ENCODE measurements at places on chromosomes 11 and 22.

DNA sequence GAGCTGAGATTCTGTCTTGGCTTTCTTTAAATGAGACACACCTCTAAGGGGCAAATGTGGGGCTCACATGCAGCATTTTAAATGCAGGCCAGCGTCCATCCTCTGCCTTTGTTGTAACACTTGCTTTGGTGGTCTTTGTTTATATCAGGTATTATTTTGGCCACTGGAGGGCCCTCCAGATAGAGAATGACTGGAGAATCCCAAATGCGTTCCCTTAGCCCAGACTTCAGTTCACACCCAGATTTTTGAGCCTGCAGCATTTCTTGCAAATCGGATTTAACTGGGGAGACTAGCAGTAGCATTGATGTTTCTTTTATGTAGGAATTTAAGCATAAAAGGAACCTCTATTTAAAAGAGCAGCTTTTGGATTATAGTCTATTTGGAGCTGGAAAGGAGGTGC is 200.2 kb upstream of the SORL1-AS1 start:
- DNase-seq = no peak

DNA sequence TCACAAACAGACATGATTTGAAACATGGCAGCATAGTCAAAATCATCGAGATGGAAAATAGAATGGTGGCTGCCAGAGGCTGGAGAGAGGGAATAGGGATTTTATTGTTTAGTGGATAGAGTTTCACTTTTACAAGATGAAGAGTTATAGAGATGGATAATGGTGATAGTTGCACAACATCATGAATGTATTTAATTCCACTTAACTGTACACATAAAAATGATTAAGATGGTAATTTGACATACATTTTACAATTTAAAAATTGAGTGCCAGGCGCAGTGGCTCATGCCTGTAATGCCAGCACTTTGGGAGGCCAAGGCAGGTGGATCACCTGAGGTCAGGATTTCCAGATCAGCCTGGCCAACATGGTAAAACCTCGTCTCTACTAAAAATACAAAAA is 21.2 kb downstream of the TTC28 start:
- DNase-seq = no peak

GRCh38 chr11:127492029-127492428 is 491.5 kb upstream of the KIRREL3 start:
- DNase-seq = no peak

DNA sequence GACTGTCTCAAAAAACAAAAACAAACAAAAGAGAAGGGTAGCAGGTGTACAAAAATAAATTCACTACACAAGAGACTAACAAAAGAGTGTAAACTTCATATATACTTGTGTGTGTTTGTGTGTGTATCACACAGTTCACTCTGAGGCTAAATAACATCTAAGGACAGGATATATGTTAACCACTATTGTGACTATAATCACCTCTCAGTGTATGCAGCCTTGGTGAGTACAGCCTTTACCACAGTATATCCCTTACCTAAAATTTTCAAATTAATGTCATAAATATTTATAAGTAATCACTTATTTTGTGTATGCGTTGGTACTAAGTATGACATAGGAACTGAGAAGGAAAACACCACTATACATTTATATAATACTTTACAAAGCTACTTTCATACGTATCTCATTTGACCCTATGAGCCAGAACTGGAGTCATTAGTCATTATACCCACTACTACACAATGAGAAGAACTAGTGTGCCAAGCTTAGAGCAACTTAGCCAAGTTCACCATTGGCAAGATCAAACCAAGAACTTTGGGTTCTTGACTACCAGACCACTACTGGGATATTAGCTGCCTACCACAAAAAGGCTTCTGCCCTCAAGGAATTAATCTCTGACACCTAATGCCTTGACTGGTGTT is 116.7 kb downstream of the SGSM3 start:
- DNase-seq = no peak

DNA sequence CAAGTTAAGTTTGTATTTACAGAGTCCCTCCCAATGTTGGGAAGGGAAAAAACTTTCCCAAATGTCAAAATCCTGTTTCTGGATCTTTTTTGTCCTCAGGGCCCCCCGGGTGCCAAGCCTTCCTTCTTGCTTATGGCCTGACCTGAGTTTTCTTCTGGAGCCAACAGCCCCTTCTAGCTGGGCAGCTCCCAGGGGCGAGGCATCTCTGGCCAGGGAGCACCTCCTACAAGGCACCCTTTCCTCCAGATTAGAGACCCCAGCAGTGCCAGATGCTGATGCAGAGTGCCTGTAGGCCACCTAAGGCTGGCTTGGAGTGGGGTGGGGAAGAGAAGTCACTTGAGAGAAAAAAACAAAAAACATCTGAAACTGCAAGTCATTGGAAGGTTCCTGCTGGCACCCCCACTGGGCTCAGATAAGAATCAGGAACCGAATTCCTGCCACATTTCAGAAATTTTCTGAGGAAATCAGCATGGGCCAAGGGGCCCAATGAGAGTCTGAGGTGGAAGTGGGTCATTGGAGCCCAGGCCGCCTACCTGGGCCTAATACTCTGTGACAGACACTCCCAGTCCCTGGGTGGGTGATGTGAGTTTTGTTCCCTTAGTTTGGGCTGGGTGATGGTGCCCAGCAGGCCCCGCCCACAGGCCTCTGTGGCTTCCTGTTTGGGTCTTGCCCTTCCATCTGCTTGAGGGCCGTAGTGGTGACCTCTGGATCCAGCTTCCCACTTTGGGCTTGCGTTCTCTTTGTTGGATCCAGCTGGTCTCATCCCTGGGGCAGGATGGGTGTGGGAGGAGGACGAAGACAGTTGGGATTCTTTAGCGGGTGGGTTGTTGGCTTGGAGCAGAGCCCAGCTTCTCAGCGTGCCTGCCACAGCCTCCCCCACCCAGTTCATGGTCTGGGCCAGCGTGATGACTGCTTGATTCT is 40.6 kb downstream of the PARVA start:
- no peak for DNase-seq

DNA sequence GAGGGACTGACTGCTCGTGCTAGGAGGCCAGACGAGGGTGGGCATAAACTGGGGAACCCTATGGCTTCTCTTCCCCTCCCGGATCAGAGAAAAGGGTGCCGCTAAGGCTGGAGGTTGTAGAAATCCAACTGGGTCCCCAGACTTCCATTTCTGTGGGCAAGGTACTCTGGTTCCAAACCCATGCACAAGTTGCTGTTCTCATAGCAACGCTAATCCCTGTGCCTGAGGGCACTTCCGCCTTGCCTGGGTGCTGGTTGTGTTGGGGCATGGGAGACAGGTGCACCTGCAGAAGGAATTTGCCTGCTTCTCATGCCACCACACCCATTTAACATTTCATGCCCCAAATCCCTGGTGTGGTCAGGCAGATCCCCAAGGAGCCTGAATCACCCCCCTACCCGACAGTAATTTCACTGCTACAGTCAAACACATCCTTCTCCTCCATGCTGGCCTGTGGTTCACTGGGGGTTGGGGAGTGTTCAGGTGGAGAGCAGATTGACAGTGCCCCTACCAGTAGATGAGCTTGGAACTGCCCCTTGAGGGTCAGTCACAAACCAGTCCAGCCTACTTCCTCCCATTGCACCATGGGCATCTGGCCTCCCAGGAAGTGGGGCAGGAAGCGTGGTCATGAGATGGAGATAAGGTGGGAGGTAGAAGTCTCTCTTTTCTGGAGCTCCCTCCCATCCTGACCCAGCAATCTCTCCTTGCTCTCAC is 1.2 kb downstream of the C2CD2L start:
- no peak for DNase-seq

DNA sequence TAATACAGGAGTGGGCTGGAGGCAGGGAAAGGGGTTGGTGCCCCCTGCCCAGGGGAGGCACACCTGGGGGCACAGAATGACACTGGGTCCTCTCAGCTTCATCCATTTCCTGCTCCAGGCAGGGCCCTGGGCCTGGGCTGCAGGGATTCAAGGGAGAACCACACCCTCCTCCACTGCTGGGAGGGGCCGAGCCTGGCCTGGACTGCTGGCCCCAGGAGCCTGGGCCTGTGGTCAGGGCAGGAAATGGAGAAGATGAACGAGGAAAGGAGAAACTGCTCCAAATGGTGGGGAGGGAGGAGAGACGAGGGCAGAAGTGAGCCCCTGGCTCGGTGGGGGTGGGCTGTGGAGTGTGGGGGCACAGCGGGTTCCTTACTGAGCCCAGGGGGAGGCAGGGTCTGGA is 38.1 kb upstream of the KCNQ1OT1 start:
- no peak for DNase-seq

- no peak for DNase-seq
Observed at GRCh38 chr22:43427296-43428004, 15.6 kb downstream of the MPPED1 start.

- peak; percentile 33 for DNase-seq
Observed at GRCh38 chr22:20569059-20570058, 61.9 kb downstream of the MED15 start.

GRCh38 chr11:721741-722345 is 15.8 kb downstream of the EPS8L2 start:
- DNase-seq = no peak

- no peak for DNase-seq
Observed at GRCh38 chr11:61102667-61103571, 630 bp downstream of the CD5 start.

DNA sequence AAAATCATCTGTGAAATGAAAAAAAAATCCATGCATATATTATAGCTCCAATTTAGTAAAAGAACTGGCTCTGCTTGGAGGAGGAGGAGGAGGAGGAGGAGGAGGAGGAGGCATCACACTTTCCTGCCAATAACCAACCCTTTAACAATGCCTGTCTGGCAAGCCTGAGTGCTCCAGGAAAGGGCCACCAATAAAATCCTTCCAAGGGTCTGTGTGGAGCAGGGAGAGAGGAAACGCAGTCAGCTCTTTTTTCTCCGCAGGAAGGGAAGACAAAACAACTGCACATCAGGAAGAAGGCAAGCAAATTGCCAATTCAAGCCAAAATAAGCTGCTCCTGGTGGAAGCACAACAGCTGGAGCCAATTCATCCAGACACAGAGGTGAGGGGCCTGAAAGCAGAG is 139.0 kb downstream of the KCNC1 start:
- no peak for DNase-seq

DNA sequence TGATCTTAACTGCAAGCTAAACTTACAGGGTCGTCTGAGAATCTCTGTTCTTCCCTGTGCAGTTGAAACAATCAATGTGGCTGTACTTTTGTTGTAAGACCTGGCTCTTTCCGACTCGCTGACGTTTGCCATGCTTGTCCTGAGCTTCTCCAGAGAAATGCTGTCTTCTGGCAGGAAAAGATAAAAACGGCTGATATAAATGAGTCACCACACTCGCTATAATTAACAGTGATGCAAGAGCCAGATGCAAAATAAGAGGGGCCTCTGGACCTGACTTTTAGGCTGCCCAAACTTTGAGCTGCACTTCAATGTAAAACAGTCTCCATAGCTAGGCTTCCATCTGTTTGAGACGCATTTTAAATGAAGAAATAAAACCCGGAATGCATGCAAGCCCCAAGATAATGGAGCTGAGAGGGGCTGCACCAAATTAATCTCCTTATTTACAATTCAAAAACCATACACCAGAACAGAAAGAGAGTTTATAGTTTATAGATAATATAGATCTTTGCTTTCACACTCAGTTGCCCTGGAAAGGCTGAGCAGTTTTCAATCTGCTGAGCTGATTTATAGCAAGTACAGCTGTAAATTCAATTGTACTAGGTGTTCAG is 48.5 kb downstream of the WT1 start:
- DNase-seq = no peak

DNA sequence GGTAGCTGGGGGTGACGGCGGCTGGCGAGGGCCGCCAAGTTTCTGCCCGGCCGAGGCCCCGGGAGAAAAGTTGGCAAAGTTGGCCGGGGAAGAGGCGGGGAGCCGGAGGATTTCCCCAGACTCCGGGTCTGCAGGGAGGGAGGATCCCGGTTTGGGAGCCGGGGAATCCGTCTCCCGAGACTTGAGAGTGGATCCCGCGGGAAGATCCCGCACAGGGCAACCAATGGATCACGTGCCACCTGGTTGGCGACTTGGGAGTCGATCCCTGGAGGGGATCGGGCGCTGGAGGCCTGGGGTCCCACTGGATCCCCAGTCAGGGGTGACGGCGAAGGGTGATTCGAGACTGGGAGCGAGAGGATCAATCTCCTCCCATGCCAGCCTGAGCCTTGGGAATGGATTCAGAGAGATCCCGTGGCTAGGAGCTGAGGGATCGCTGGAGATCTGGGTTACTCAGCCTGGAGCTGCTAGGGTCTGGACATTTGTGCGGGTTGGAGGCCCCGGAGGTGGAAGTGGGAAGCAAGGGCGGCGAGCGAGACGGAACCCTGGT is 394 bp downstream of the KIAA1671 start:
- no peak for DNase-seq

DNA sequence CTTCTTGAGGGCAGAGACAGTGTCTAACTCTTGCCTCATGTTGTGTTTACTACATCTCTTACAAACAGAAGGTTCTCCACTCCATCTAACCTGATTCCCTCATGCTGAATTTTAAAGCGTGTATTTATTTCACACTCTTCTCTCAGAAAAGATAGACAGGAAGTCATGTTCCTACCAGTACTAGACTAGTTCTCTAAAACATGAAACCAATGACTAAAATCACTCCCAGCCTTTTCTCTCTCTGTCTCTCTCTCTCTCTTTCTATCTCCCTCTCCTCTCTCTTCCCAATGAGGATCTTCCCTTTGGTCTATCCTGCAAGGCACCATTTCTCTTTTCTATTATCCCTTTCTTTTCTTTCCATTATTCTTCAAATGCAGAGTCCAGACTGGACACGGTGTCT is 391.9 kb upstream of the CADM1 start:
- no peak for DNase-seq

DNA sequence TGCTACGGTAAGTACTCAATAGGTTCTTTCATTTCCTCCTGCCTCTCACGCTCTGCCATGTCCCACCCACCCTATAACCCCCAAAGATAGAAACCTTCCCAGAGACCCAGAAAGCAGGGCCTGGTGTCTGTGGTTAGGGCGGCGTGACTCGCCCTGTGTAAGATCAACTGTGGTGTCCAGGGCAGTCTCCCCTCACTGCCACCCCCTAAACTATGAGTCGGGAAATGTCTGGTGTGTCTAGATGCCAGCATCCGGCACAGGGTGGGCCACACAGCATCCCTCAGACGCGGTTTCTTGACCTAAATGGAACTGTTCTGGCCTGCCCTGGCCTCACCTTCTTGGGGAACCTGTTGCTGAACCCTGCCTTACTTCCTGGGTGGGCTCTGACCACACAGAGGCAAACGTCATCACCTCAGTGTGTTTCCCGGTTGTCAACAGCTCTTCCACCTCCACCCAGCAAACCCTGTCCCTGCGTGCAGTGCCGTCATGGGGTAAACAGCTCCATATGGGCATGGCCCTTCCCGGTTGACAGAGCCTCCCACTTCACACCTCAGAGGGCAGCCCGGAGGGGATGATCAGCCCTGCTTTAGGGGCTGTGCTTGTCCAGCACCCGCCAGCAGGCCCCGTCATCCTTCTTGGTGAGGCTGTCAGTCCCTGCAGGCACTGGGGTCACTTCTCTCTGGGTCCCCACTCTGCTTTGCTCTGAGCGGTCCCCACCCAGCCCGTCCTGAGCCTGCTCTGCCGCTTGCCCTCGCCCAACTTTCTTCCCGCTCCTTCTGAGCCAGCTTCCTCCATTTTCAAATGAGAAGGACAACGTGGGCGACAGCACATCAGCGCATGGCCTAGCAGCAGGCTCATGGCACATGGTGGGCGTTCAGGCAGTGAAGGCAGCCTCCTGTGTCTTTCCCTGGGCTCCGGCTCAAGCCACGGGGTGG is 6.0 kb downstream of the WNT11 start:
- no peak for DNase-seq

Data from GM12878 (cell line).